ENCODE measurements at places on chromosomes 6 and 20.

DNA sequence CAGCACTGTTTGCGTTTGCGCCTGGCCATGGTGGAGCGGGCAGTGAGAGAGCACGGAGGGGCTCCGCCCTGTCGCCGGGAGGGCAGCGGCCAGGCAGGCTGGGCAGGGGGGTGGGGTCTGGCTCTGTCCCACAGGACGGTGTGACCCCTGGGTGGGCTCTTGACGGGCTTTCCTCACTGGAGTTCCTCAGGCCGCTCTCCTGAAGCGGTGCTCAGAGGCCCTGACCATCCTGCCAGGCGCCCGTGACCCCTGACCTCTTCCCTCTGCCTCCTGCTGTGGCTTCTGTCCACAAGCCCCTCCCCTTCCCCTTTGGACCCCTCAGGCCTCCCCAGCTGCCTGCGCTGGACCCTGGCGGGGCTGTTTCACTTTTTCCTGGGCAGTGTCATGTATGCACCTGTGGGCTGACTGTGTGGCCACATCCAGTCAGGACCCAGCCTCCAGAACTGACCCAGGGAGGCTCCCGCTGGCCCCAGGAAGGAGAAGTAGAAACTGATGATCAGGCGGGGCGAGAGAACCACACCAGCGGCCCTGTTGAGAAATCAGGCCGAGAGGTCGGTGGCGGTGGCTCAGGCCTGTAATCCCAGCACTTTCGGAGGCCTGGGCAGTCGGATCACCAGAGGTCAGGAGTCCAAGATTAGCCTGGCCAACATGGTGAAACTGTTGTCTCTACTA is 1.2 kb downstream of the OGFR start:
- no peak for DNase-seq

- DNase-seq, result no peak
These were observed 129.5 kb upstream of the ARG1 start for GRCh38 chr6:131443514-131443913.

DNA sequence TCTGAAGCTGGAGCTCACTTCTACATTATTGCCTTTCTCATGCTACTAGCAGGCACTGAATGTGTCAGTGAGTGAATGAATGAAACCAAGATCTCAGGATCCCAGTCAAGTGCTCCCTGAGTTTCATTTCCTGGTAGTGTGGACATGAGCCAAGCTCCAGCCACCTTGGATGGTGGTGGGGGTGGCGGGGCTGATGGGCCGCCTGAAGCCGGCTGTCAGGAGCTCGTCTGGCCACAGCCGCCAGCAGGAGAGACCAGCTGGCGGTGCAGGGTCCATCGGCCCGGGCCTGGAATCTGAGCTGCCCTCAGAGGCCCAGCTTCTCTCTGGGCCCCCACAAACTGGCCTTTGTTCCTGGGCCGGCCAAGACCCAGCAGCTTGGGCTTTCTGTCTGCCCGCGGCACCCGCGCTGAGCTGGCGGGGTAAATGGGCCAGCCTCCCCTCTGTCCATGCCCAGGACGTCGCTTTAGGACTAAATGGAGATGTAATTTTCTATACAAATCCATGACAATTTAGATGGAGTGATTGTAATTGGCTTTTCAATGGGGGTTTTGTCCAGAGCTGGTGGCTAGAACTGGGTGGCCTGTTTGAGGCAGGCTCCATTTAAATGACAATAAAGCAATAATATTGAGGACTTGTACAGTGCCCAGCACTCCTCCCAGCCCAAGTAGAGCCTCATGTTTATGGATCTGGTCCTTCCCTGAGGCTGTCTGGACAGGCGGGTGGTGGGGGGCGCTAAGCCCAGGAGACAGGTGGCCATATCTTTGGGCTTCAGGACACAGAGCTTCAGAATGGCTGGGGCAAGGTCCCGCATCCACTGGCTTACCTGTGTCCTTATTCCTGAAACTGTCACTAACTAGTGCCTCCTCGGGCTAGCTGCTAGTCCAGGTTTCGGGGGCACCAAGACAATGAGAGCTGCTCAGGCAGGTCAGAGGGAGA is 43.5 kb downstream of the NOL4L start:
- DNase-seq, result no peak

DNA sequence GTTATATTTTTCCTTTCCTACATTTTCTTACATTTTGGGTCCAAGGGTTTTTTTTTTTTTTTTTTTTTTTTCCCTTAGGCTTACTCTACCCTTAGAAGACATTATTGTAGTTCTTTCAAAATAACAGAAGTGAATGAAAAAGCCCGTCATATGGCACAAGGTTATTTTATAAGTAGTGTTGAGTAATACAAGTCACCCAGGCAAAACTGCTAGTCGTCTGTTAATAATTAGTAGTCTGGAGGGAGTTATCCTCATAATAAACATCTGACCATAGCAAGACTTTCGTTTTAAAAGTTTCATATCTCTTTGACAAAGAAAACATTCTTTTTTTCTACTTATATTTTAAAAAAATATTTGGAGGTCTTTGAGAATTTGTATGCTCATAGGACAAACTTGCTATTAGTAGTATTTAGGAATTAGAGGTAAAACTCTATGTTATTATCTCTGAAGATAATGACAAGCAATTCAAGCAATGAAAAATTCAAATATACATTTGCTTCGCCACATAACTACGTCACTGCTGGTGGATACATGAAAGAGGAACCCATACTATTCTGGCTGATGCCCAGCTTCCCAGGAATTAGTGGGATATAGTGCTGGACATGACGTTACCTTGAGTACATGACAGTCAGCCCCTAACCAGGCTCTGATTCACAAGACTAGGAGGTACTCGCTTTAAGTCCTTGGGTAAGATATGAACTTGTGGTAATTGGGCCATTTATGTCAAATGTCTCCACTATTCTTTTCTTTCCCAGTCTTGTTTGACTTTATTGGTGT is 532.8 kb downstream of the GRIK2 start:
- no peak for DNase-seq

DNA sequence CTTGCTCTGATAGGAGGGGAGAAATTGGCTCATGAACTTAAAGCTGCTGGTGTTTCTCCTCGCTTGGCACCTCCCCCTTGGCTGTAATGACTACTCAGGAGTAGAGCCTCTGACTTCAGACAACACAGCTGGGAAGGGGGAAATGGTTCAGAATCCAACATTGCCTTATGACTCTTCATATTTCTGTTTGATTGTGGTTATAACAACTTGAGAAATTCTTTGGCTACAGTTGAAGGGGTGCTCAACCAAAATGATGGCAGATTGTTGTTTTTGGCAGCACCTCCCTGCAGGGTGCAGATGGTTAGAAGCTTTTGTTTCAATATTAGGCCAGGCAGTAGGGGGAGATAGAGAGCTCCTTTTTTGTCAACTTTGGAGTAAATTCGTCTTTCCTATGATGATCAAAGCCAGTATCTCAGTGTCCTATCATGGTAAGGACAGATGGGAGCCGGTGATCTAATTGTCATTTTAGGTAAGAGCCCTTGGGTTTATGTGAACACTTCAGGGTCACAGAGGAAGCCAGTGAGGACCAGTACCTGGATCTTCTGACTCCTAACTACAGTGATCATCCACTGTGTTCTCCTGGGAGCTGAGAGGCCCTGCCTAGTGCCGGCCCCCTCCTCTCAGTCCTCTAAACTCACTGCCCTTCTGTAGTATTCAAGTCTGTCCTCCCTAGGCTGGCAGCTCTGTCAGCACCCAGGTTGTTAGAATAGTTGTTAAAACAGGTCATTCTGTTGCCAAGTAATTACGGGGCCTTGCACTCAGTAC is 39.9 kb downstream of the RPRD1B start:
- no peak for DNase-seq

DNA sequence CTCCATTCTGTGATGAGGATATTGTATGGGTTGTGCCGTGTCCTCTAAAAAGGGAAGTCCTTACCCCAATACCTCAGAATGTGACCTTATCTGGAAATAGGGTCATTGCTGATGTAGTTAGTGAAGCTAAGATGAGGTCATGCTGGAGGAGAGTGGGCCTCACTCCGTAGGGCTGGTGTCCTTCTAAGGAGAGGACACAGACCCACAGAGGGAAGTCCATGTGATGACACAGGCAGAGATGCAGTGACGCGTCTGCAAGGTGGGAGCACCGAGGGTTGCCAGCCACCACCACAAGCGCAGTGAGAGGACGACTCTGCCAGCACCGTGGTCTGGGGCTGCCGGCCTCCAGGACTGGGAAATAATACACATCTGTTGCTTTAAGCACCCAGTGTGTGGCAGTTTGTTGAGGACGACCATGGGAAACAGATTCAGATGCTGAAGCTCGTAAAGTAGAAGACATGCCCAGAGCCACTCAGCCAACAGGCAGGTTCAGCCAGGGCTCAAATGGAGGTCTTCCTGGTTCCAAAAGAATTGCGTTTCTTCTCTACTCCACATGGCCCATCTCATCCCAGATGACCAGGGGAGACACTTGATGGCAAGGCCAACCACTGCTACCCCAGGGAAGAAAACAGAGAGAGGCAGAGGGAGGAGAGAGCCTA is 59.2 kb upstream of the DUSP22 start:
- DNase-seq, result no peak

DNA sequence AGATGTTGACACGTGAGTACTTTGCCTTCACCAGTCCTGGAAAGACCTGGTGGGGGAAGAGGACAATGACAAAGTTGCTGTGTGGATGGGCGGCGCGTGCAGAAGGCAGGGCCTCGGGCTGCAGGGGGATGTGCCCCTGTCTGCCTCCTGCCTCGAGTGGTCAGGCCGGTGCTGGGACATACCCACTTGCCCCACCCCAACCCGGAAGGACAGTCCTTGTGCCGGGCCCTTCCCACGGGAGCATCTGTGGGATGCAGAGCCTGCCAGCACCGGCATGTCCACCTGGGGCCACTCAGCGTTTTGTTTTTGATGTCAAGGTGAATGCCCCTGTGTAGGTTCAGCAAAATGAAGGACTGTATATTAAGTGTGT is 60.5 kb upstream of the BHLHE23 start:
- DNase-seq, result no peak

DNA sequence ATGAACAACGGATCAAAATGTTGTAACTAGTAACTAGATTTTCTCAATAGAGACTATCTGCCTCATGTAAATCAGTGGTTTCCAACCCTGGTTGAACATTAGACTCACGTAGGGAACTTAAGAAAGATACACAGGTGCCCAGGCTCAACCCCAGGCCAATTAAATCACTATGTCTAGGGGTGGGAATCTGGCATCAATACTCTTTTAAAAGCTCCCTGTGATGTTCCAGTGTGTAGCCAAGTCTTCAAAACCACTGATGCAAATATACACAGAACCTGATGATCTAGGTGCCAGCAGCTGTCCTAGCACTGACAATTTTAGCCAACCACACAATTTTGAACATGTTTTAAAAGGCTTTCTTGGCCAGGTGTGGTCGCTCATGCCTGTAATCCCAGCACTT is 128.7 kb downstream of the TBC1D32 start:
- DNase-seq, result no peak

DNA sequence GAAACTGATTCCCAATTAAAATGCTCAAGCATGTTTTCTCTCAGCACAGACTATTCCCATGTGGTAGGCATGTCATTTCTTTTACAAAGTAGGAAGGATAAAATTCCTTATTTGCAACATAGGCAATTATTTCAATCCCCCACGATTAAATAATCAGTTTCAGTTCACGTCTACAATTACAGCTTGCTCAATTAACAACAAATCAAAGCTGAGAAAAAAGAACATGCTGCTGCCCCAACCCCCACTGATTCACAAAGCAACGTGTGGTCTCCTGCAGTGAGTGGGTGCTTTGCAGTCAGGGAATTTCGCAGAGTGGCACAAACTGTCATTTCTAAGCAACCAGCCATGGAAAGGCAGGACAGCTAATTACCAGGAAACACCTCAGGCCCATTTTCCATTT is 17.0 kb downstream of the RNASET2 start:
- no peak for DNase-seq

Measured in NCI-H1930 (cell line).